Uterus (tissue), 4 donors: ENCODE measurements at places on chromosomes 5 and 9. TPM values are rescaled to one million over a fixed set of nuclear protein-coding genes. Genes with fewer than 3 reads are reported as not detected.

Gene CNTFR
- total RNA-seq = not detected

- no peak overlapping the region for H3K4me3 ChIP-seq
- H3K36me3 ChIP-seq = no peaks in the 10 kb centered on the region
- no peaks in the 10 kb centered on the region for H3K4me1 ChIP-seq
- no peaks in the 10 kb centered on the region for H3K27me3 ChIP-seq
- DNase-seq = no peak
Measured at GRCh38 chr5:115806986-115807653, 9.3 kb downstream of the CDO1 start.

DNA sequence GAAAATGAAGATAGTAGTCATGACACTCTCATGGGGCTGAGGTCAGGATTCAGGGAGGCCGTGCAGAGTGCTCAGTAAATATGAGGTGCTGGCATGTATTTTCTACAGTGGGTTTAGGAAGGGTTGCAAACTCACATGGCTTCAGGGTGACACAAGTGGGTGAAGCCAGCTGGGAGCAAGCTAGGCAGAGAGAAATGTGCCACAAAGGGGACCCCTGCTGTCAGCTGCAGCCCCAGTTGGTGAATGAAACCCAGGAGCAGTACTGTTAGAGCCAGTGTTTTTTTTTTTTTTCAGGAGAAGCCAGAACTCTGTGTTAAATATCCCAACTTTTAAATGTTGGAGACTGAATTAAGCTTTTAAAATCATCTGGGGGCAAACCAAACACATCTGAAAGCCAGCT is 75.3 kb downstream of the INSYN2B start:
- H3K27ac ChIP-seq = no peak overlapping the region
- H3K4me1 ChIP-seq = no peaks in the 10 kb centered on the region
- no peak overlapping the region for H3K4me3 ChIP-seq
- no peaks in the 10 kb centered on the region for H3K36me3 ChIP-seq
- DNase-seq = no peak
- H3K27me3 ChIP-seq = no peaks in the 10 kb centered on the region

Gene CER1
- total RNA-seq = not detected

DNA sequence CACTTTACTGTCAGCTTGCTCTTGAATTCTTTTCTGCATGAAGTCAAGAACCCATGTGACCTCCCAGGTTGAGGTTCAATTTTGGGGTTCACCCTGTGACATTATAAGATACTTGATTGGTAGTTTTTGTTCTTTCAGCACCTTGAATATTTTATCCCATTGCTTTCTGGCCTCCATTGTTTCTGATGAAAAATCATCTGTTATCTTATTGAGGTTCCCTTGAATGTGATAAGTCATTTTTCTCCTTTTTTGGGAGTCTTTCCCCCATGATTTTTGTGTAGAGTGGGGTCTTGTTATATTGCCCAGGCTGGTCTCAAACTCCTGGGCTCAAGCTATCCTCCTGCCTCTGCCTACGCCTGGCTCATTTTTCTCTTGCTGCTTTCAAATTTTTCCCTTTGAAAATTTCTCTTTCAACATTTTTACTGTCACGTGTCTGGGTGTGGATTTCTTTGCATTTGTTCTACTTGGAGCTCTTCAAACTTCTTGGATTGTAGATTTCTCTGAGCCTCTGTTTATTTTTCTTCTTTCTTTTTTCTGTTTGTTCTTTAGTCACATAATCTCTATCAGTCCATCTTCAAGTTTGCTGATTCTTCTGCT is 20.8 kb upstream of the SLC44A1 start:
- no peak overlapping the region for H3K27ac ChIP-seq
- H3K27me3 ChIP-seq = no peaks in the 10 kb centered on the region
- H3K4me3 ChIP-seq = no peak overlapping the region
- no peaks in the 10 kb centered on the region for H3K4me1 ChIP-seq
- no peaks in the 10 kb centered on the region for H3K36me3 ChIP-seq

Gene S100Z
- total RNA-seq = 0.35 TPM

- no peaks in the 10 kb centered on the region for H3K36me3 ChIP-seq
- H3K4me3 ChIP-seq = no peak overlapping the region
- H3K27me3 ChIP-seq = no peaks in the 10 kb centered on the region
- no peak for DNase-seq
Measured at GRCh38 chr9:130459151-130459550, 14.4 kb downstream of the ASS1 start.
